Activated T-helper 9 cell treated with anti-CD3 and anti-CD28 coated beads, Interleukin-2, amount 50 U/mL, for 16 hours (primary cell): ENCODE measurements at places on chromosomes 2 and 18.

GRCh38 chr18:35026407-35027061 is 14.7 kb upstream of the MAPRE2 start:
- DNase-seq, result no peak

GRCh38 chr2:189685540-189686229 is 11.2 kb downstream of the ANKAR start:
- no peak for DNase-seq

DNA sequence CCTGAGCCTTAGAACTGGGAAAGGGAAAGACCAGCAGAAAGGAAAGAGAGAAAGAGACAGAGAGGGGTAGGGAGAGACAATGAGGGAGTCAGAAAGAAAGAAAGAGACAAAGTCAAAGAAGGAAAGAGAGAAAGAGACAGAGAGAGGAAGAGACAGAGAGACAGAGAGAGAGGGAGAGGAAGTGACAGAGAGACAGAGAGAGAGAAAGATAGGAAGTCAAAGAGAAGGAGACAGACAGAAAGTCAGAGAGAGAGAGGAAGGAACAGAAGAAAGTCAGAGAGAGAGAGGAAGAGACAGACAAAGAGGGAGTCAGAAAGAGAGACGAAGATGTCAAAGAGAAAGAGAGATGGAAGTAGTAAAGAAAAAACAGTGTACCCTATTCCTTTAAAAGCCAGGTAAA is 261.8 kb downstream of the WDPCP start:
- no peak for DNase-seq

DNA sequence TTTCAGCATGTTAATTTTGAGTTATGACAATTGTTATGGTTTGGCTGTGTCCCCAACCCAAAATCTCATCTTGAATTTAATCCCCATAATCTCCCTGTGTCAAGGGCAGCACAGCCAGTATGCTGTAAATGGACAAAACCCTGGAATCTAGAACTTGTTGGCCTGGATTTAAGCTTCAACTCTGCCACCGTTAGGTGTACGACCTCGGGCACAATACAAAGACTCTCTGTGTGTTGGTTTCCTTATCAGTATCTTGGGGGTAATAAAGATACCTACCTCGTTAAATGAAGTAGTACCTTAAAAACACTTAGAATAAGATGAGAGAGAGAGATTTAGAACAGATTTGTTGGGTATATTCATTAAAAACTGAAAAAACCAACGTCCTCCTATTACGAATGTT is 106.5 kb downstream of the CDH19 start:
- no peak for DNase-seq

DNA sequence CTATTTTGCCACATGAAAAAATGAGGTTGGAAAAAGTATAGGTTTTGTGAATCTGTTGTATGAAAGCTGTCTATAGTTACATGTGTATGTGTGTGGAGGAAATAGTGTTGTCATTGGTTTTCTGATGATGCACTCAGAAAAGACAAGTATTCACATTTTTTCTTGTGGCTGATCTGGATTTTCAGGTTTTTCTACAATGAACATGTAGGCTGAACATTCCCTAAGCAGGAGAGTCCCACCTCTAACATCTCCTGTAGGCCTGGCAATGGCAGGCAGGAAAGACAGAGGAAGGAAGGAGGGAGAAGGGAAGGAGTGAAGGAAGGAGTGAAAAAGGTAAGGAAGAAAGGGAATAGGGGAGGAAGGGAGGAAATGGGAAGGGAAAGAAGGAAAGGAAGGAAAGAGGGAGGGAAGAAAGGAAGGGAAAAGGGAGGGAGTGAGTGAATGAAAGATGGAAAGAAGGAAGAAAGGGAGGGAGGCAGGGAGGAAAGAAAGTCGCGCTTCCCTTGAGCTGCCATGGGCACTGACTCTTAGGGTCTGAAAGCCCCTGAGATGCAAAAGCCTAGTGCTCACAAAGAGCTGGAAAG is 495 bp upstream of the IL36RN start:
- no peak for DNase-seq

- no peak for DNase-seq
Observed at GRCh38 chr2:159788253-159788652, 9.8 kb downstream of the CD302 start.

GRCh38 chr18:47417807-47418206 is 166.3 kb upstream of the SKOR2 start:
- no peak for DNase-seq

DNA sequence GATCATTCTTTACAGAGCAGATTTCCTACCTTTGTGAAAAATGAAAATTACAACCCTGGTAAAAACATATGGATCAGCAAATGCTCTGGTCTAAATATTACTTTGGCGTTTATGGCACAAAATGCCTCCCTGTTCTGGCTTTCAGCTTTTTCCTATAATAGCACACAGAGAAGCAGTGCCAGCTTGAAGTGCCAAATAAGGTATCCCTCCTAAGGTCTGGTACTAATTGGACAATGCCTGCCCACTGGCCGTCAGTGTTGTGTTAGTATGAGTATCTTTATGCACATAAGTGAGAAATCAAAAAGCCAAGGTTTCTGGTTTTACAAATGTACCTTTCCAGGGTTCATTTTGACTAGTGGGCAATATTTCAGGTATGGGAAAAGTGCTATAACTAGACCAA is 1293.7 kb upstream of the FAM98A start:
- no peak for DNase-seq

DNA sequence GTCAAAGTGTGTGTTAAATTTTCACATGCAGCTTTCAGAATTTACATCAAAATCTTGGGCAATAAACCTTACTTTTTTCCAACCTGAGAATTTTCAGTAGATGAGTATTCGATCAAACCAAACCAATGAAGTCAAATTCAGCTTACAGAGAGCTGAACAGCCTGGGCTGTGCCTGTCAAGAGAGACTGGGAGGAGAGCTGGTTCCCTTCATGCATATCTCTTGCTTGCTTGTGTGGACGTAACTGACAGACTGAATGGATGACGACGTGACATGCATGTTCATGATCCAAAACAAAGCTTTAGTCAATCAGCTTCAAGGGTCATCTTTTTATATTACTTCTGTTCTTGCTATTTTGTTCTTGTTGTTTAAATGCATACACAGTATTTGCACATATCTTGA is 145.2 kb downstream of the GALNT3 start:
- no peak for DNase-seq

- DNase-seq, result no peak
Observed at GRCh38 chr2:215775106-215775505, 238.2 kb downstream of the MREG start.

- DNase-seq, result no peak
Observed at GRCh38 chr18:46134920-46135675, 30.9 kb downstream of the HAUS1 start.

- DNase-seq, result no peak
Observed at GRCh38 chr2:28274911-28275685, 117.6 kb upstream of the FOSL2 start.

GRCh38 chr2:215904101-215904500 is 109.2 kb downstream of the MREG start:
- no peak for DNase-seq

DNA sequence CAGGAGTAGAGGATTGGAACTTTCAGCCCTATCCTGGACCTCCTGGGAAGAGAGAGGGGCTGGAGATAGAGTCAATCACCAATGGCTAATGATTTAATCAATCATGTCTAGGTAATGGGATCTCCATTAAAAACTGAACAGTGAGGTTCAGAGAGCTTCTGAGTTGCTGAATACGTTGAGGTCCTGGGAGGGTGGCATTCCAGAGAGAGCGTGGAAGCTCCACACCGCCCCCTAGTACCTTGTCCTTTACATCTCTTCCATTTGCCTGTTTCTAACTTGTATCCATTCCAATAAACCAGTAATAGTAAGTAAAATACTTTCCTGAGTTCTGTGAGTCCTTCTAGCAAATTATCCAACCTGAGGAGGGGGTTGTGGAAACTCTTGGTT is 101.7 kb downstream of the B3GNT2 start:
- DNase-seq, result no peak

DNA sequence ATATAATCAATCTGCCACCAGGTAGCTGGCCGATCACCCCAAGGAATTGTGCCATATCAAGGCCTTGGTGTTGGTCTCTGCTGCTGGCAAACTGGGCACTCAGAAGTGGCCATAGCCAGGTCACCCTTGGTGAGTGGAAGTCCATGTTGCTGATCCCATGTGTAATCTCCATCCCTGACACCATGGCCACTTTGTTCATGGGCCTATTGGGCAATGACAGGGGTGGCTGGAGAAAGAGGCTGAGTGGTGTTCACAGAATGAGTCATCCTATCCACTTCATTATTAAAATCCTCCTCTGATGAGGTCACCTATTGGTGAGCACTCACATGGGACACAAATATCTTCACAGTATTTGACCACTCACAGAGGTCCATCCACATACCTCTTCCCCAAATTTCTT is 26.7 kb upstream of the CD226 start:
- no peak for DNase-seq

- DNase-seq, result no peak
Observed at GRCh38 chr18:46067438-46068007, 4.5 kb downstream of the PSTPIP2 start.

GRCh38 chr18:54033052-54033451 is 191.4 kb downstream of the MBD2 start:
- no peak for DNase-seq

DNA sequence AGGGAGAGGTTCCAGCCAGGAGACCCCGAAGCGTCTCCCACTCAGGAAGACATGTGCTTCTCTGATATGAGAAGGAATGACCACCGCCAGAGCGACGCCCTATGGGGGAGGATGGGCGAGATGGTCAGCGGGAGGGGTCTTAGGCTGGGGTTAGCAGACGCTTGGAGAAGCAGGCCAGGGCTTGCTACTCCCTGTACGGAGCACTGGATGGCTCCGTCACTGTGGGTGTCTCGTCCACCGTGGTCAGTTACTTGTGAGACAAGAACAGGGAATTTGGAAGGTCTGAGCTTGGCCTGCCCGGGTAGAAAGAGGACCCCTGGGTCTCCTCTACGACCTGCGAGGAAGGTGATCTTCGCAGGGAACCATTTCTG is 39.8 kb downstream of the TMEM18 start:
- DNase-seq, result no peak

GRCh38 chr18:46273861-46274260 is 169.7 kb downstream of the HAUS1 start:
- DNase-seq, result no peak

DNA sequence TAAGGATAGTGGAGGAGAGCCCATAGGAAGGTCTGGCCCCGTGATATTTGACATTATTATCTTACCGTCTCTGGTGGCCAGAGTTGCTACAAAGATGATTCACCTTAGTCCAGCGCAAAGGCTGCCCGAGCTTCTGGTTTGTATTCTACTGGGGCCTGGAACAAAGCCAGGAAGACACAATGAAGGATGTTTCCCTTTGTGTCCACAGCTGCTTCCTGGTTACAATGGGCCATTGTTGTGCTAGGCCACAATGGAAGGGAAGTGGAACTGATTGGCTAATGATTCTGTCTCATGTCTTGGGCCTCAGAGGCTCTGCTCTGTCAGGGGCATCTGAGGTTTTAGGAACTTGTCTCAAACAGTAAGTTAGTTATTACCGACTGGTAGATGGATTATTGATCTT is 132.2 kb downstream of the TDRD15 start:
- no peak for DNase-seq

DNA sequence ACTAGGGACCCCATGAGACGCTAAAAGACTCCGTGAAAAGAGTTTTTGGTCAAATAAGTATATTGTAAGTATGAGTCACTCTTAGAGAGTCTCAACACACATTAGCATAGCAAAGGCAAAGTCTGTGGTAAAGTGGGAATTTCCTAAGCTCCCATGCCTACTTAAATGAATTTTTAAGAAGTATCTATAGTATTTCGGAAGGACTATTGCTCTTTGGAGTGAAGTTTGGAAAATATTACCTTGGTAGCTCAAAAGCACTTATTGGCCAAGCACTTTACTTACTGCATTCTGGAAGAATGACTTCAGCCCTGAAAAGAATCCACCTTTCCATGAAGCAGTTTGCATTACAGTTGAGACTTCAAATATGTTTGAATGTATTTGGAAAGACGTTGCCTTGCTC is 57.1 kb downstream of the CAVIN2 start:
- DNase-seq, result no peak

GRCh38 chr2:188518381-188518780 is 226.7 kb downstream of the GULP1 start:
- DNase-seq, result no peak

GRCh38 chr2:205714789-205715720 is 32.8 kb downstream of the NRP2 start:
- no peak for DNase-seq

DNA sequence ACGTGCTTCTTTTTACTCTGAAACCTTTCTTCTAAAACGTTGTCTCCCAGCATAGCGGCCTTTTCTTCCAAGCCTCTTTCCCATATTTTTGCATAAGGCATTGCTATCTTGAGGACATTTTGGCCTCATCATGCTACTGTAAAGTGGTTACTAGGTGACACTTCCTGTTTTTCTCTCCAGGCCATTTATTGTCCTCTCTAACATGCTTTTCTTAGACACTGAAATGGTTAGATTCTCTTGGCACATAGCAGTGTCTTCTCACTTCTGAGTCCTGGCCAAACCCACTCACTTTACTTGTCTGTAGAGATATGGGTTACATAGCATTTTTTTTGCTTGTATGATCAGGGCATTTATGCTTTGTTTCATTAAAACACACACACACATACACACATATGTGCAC is 50.1 kb upstream of the KCNH7 start:
- no peak for DNase-seq

- DNase-seq, result no peak
Observed at GRCh38 chr2:68083346-68083745, 20.5 kb upstream of the C1D start.

DNA sequence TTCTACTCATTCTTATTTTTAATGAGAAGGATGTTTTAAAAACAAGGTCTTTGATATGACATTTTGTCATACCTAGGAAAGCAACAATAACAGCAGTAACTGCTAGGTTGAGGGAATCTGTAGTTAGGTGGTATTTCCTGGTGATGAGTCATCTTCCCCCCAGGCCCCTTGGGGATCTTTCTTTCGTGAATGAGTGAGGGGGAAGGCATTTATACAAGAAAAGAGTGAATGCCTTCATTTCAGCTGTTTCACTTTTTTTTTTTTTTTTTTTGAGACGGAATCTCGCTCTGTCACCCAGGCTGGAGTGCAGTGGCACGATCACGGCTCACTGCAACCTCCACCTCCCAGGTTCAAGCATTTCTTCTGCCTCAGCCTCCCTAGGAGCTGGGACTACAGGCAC is 108.6 kb downstream of the MAP4K4 start:
- no peak for DNase-seq

- no peak for DNase-seq
Observed at GRCh38 chr2:2638547-2639220, 307.6 kb upstream of the MYT1L start.

- no peak for DNase-seq
Observed at GRCh38 chr2:28648147-28648546, 103.5 kb upstream of the PPP1CB start.

- no peak for DNase-seq
Observed at GRCh38 chr2:201109186-201109585, 6.8 kb upstream of the CFLAR start.

DNA sequence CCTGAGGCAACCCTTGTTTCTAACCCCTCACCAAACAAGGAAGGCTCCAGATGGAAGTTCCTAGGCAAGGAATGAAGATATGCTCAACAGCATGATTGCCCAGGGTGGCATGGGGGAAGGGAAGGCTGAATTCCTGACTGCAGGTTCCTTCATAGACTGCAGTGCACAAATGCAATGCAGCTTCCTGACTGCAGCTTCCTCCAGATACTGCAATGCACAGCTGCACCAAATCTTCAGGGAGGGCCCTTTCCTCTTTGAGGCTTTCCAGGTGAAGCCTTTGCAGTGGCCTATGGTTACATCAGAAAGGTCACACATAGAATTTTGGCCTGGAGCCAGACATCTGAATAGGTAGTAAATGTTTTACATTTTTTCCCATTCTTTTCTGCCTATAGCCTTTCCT is 58.8 kb upstream of the DYNAP start:
- DNase-seq, result no peak
